GM23338 (cell line): ENCODE measurements at places on chromosomes 5 and 9.

DNA sequence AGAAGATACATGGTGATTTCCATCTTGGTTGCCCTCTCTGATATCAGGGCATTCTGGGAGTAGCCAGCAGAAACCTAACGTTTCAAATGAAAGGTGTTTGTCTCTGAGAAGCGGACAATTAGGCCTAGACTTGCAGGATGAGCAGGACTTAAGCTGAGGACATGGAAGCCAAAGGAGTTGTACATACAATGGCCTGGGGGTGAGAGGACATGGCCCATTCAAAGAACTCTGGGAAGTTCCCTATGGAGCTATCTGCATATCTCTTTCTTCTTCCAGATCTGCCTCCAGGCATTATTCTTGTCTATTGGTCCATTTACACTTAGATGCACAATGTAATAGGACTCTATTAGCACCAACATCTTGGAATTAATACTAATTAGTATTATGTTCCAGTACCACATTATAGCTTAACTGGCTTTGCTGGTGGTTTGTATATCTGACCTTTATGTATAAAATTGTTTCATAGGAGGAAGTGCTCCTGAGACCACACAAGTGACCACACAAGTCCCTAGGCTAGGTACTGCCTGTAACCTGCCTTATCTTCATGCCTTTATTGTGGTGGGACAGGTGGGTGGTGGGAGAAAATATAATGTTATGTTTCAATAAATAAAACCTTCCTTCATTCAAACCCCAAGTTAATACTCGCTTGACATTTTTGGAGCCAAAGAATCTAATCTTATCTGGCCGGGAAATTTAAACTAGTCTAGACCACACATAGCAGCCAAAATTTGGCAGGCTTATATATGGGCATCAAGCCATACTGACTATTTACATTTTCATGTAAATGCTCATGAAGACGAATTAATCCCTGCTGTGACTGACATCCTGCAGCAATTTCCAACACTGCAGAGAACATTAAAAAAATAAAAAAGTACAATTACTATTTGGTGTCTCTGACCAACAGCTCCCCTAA is 52.1 kb upstream of the EQTN start:
- no peak for DNase-seq

GRCh38 chr9:111000202-111000601 is 38.1 kb downstream of the LPAR1 start:
- no peak for DNase-seq

- peak; percentile 90 for DNase-seq
These were observed 191.6 kb upstream of the MSX2 start for GRCh38 chr5:174532455-174533453.

DNA sequence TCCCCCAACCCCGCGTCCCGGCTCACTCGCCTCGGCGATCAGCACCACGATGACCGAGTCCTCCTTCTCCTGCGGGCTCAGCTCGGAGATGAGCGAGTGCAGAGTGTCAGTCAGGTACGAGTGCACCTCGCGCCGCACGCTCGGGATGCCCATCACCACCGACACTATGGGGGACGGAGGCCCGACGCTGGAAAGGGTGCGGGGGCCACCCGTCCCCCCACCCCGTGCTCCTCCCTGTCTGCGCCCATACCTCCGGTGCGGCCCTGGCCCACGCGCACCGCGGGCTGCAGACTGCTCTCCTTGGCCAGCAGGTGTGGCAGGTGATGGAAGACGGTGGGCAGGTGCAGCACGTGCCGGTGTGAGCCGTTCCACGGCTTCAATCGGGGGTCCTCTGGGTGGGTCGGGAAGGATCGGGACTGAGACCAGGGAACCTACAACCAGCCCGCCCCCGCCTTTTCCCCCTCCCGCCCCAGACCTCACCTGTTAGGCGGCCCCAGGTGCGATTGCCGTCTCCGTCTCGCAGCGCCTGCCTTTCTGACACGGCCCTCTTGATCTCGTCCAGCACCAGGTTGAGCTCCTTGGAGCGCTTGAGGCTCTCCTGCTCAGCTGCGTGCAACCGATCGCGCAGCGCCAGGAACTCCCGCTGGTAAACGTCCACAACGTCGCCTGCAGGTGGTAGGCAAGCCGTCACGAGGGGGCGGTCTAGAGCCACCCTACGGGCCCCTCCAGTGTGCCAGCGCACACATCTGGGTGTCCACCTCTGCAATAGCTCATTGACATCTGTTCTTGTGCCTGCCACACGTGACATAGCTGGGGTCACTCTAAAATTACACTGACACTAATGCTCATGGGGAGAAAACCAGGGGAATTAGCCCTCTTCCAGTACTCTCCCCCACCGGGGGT is 5.1 kb downstream of the MGAT4B start:
- DNase-seq: peak; percentile 92

GRCh38 chr5:124071039-124071438 is 559.1 kb downstream of the CSNK1G3 start:
- DNase-seq: no peak

GRCh38 chr9:7105095-7105494 is 347.3 kb downstream of the KDM4C start:
- DNase-seq: no peak

DNA sequence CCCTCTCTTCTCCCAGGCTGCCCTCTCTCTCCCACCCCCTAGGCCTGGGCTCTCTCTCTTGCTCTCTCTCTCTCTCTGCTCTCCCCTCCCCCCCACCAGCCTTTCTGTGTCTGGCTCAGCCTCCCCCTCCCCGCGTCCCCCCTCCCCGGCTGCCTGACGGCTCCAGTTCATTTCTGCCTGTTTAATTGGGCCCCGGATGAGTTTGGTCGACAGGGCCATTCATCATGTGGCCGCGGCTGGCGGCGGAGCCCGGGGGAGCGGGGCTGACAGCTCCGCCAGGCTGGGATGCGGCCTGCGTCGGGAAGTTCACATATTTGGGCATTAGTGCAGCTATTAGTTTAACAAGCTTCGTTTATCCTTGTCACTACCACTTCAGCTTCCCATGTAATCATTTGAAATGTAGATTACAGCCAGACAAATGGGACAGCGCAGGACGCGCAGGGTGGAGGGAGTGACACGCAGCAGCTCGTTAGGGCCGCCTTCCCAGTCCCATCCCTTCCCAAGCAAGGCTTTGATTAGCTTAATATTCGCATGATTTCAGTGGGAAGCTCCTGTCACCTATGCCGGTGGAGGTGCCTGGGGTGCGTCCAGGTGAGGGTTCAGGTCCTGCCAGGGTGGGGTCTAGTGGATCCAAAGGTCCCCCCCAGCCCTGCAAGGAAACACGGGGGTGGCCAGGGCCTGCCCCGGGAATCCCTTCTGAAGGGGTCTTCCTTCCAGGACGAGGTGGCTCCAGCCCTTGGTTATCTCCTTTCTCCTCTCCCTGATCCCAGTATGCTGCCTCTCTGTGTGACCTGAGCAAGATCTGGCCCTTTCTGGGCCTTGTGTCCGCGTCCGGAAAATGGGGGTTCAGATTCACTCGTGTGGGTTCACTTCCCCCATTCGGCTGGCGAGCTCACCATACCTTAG is 214.8 kb downstream of the PAX5 start:
- peak; percentile 59 for DNase-seq

DNA sequence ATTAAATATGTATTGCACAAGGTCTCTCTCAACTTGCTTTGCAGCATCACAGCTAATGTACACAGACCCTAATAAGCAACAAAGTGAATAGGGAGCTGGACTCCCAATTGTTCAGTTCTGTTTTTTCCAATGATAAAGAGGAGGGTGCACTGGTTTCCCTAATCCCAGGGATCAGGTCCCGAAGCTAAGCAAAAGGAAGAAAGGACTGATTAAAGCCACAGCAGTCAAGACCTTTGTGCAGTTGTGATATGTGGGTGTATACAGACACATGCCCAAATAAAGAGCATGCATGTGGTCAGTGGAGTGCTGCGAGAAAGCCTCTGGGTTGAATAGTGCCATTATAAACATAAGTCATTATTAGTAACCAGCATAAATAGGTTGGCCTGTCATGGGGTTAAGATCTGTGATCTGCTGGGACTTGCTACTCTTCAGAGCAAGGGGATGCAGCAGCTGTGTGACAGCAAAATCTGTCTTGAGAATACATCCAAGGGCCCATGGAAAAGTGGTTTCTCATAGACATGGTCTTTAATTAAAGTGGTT is 1863.1 kb upstream of the WWC1 start:
- DNase-seq: no peak

DNA sequence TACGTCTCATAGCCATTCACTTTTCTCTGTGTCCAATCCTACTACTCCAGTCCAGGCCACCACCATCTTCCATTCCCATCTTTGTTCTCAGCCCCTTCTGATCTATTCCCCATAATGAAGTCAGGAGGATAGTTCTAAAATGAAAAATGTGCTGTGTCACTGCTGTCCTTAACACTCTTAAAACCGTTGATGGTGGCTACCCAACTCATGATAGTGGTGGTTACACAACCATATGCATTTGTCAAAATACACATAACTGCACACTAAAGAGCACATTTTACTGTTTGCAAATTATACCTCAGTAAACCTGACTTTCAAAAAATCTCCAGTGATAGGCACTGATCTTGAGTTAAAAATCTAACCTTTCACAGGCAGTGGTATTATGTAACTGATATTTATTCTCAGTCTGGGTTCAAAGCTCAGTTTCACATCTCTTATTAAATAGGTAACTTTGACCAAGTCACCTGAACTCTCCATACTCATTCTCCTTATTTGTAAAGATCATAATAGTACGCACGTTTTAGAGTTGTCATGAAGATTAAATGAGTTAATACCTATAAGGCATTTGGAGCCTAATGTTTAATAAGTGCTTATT is 24.6 kb upstream of the ADRB2 start:
- no peak for DNase-seq

- no peak for DNase-seq
These were observed 37.9 kb downstream of the SEMA5A start for GRCh38 chr5:9507974-9508373.

- no peak for DNase-seq
These were observed 32.2 kb downstream of the LNPEP start for GRCh38 chr5:96968074-96968473.

DNA sequence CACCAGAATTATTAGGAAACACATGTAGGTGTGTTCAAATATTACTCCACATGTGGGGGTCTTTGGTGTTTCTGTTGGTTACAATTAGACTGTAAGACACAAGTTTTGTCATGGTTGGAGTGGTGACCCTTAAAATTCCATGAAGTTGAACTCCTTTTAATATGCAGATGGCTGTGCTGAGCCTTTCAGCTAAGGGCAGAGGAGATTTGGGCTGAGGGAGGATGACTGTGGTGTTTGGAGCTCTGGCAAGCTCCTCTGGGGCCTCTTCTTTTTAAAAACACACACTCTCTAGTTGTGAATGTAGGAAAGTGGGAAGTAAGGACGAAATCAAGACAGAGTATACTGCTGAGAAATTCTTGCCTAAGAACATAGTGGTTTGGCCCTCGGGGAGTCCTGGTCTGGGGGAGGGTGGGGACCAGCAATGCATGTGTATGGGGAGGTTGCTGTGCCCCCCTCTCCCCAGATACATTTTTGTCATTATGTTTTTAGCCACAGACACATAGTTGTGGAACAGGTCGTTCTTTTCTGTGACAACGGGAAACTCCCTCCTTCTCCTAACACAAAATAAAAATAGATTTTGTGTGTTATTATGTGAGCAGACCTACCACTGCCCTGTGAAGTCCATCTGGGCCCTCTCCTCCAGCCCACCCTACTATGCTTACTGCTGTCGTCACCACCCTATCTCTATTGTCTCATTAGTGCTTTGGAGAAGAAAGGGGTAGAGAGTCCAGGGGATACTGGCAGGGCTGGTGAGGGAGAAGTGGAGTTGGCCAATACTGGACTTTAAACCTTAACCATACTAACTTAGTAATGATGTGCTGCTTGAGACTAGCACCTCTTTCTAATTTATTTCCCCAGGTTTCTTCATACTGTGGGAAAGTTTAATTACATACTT is 10.0 kb downstream of the SMARCA2 start:
- DNase-seq: peak; percentile 15

DNA sequence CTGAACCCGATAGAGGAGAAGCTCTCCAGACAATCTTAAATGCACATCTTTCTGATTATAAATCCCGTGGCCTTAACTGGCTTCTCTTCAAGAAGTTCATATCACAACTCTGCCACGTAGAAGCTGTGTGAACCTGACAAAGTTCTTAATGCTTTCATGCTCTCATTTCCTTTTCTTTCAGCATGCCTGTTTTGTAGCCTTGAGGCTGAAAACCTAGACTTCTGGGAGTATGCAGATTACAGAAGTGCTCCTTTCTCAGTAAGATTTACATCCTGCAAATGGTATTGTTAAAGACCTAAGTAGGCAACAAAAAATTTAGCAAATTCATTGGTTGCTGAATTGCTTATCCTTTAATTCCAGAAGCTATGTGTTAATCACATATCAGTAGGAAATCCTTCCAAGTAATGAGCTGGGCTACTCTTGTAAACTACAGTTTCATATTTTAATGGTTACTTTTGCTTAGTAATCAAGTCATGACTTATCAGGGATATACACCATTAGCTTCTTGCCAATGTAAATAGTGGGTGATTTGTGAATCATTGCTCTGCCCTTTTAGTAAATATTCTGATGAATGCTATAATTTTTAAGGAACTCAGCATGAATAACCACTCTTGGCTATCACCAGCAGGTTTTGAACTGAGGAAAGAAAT is 334.7 kb downstream of the FBXL7 start:
- peak; percentile 19 for DNase-seq

DNA sequence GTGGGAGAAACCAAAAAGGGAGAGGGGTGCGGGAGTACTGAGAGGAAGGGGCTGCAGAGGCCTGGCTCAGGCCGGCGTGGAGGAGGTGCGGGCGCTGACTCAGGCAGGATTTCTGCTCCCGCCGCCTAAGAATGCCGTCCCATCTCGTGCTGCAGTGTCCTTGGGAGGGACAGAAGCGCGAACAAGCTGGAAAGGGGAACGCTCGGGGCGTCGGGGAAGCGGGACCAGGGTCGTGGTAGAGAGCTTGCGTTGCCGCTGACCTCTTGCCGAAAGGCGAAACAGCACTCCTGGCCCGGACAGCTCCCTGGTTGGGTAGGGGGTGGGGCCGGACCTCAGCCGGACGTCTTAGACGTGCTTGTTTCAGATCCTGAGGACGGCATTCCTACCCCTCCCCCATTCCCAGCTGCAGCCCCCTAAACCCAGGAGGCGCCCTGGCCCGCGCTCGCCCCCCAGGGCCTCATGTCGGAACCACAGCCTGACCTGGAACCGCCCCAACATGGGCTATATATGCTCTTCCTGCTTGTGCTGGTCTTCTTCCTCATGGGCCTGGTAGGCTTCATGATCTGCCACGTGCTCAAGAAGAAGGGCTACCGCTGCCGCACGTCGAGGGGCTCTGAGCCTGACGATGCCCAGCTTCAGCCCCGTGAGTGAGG is 1.1 kb downstream of the RELL2 start:
- peak; percentile 97 for DNase-seq

DNA sequence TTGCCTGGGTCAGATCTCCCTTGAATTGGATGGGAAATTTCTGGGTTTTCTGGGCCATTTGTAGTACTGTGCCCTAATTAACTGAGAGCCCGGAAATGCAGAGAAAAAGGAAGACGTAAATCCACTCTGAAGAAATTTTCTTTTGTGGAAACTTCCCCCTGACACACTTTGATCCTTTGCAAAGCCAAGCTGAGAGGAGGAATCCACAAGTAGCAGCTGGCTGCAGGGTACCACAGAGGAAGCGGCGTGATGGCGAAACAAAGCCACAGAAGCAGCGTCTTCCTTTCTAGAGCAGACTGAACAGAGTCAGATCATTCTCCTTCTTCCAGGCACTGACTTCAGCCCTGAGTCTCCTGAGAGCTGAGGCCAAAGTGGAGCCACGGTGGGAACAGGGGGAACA is 47.1 kb upstream of the ZNF354A start:
- no peak for DNase-seq
